ENCODE measurements at places on chromosomes 6 and 20. TPM values are rescaled to one million over a fixed set of nuclear protein-coding genes. Genes with fewer than 3 reads are reported as not detected.

- peaks cover 19% of the 10 kb centered on the region for H3K4me1 ChIP-seq
- H3K27me3 ChIP-seq: no peaks in the 10 kb centered on the region
- no peaks in the 10 kb centered on the region for H3K36me3 ChIP-seq
- no peak for DNase-seq
- H3K4me3 ChIP-seq: no peak overlapping the region
Measured at GRCh38 chr20:45974896-45975565, 3.0 kb upstream of the ZNF335 start.

GRCh38 chr6:117530467-117531242 lies 48.2 kb downstream of the DCBLD1 start:
- peaks cover 7% of the 10 kb centered on the region for H3K36me3 ChIP-seq
- no peak overlapping the region for H3K4me3 ChIP-seq
- H3K27ac ChIP-seq: peak overlapping the region; percentile 58
- DNase-seq: no peak

GRCh38 chr6:28105245-28105639 lies 19.2 kb upstream of the ZSCAN16 start:
- H3K36me3 ChIP-seq: no peaks in the 10 kb centered on the region
- peaks cover 11% of the 10 kb centered on the region for H3K4me1 ChIP-seq
- no peak for DNase-seq
- H3K27ac ChIP-seq: peak overlapping the region; percentile 79
- no peaks in the 10 kb centered on the region for H3K27me3 ChIP-seq
- peak overlapping the region; percentile 87 for H3K4me3 ChIP-seq

GRCh38 chr6:39080246-39080875 lies 31.8 kb downstream of the GLP1R start:
- H3K4me1 ChIP-seq: peaks cover 24% of the 10 kb centered on the region
- DNase-seq: no peak
- H3K36me3 ChIP-seq: no peaks in the 10 kb centered on the region
- no peak overlapping the region for H3K4me3 ChIP-seq
- H3K27me3 ChIP-seq: peaks cover 7% of the 10 kb centered on the region

- no peak overlapping the region for H3K27ac ChIP-seq
- H3K36me3 ChIP-seq: no peaks in the 10 kb centered on the region
- no peaks in the 10 kb centered on the region for H3K4me1 ChIP-seq
- no peak overlapping the region for H3K4me3 ChIP-seq
- no peaks in the 10 kb centered on the region for H3K27me3 ChIP-seq
Measured at GRCh38 chr6:103799971-103800670, 1059.6 kb downstream of the HACE1 start.

GRCh38 chr6:80488190-80488589 lies 381.7 kb downstream of the BCKDHB start:
- no peak for DNase-seq
- no peaks in the 10 kb centered on the region for H3K36me3 ChIP-seq
- H3K4me1 ChIP-seq: no peaks in the 10 kb centered on the region
- no peak overlapping the region for H3K4me3 ChIP-seq
- H3K27ac ChIP-seq: no peak overlapping the region

DNA sequence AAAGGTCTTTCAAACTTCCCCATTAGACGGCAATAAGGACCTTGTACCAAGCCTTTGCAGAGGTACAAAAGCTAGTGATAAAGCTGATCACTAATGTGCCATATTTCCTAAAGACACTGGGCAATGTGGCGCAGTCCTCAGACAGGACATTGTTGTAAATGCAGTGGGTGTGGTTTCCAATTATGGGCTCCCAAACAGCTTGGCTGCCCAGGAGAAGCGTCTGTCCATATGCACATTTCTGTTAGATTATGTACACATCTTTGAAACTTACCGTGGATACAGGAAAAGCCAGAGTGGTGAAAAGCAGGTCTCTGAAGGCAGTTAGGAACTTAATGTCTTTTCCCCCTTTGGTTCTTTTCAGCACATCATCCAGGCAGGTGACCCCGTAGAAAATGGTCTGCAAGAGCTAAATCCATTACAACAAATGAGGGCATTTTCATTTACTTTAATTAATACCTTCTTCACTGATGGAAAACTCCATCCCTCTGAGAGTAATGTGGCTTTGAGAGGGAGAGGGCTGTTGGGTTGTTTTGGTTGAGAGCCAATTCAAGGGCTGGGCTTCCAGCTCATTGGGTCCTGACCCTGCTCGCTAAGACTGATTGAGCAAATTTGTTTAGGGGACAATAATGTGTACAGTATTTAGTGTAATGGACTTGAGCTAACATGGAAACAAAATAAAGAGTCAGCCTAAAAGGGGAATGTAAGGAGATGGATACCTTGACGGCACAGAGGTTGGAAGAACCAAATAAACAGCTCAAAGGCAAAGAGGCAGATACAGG lies 10.4 kb downstream of the ADTRP start:
- peaks cover 25% of the 10 kb centered on the region for H3K4me1 ChIP-seq
- no peak overlapping the region for H3K27ac ChIP-seq
- no peaks in the 10 kb centered on the region for H3K36me3 ChIP-seq
- DNase-seq: no peak
- no peaks in the 10 kb centered on the region for H3K27me3 ChIP-seq
- no peak overlapping the region for H3K4me3 ChIP-seq

- H3K36me3 ChIP-seq: no peaks in the 10 kb centered on the region
- DNase-seq: no peak
- H3K27me3 ChIP-seq: peaks cover 11% of the 10 kb centered on the region
- no peak overlapping the region for H3K27ac ChIP-seq
- H3K4me3 ChIP-seq: no peak overlapping the region
Measured at GRCh38 chr20:48384147-48384818, 443.5 kb downstream of the PREX1 start.

DNA sequence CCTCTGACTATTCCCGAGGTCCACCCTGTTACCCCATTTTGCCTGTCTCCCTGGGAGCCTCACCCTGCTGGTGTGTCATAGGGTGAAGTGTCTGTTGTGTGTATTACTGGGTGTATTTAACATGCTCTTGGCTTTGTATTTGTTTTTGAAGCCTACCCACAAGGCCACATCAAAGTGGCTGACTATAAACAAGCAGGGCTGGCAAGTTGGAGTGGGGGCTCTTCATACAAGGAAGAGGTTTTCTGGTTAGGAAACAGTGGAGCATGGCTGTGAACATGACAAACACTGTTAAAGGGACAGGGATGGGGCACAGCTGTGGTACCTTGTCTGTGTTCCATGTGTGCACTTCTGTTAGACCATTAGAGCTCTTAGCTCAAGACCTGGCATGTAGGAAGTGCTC lies 26.3 kb downstream of the HECA start:
- H3K27me3 ChIP-seq: no peaks in the 10 kb centered on the region
- H3K4me3 ChIP-seq: no peak overlapping the region
- peaks cover 2% of the 10 kb centered on the region for H3K36me3 ChIP-seq

DNA sequence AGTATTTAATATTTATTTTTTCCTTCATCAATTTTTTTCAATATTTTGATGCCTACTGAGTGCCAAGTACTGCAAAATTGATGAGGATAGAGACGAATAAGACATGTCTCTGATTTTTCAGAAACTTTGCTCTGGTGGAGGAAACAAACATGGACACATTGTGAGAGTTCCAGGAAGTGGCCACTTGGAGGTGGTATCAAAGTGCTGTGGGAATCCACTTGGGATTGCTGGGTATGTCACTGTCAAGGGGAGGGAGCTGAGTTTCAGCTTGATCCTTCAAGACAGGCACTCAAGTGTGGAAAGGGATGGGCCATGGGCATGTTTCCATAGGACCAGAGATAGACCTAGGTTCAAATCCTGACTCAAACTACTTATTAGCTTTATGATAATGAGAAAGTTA lies 24.5 kb upstream of the ABCC10 start:
- DNase-seq: no peak
- H3K27ac ChIP-seq: no peak overlapping the region
- H3K4me1 ChIP-seq: peaks cover 9% of the 10 kb centered on the region
- H3K27me3 ChIP-seq: peaks cover under 1% of the 10 kb centered on the region
- no peaks in the 10 kb centered on the region for H3K36me3 ChIP-seq
- no peak overlapping the region for H3K4me3 ChIP-seq

GRCh38 chr6:64243618-64244017 lies 608.0 kb downstream of the PHF3 start:
- H3K27ac ChIP-seq: no peak overlapping the region
- DNase-seq: no peak
- no peaks in the 10 kb centered on the region for H3K27me3 ChIP-seq
- no peak overlapping the region for H3K4me3 ChIP-seq

GRCh38 chr6:33693186-33694105 lies 18.1 kb downstream of the UQCC2 start:
- peaks cover 84% of the 10 kb centered on the region for H3K4me1 ChIP-seq
- H3K27me3 ChIP-seq: no peaks in the 10 kb centered on the region
- H3K27ac ChIP-seq: peak overlapping the region; percentile 90
- H3K4me3 ChIP-seq: peak overlapping the region; percentile 38
- DNase-seq: peak; percentile 41
- H3K36me3 ChIP-seq: peaks cover 26% of the 10 kb centered on the region

- peaks cover 67% of the 10 kb centered on the region for H3K27me3 ChIP-seq
- no peak overlapping the region for H3K4me3 ChIP-seq
- no peak overlapping the region for H3K27ac ChIP-seq
- peaks cover 32% of the 10 kb centered on the region for H3K4me1 ChIP-seq
Measured at GRCh38 chr20:57256205-57256604, 10.2 kb downstream of the BMP7 start.

GRCh38 chr20:38870733-38871559 lies 55.3 kb upstream of the FAM83D start:
- H3K4me1 ChIP-seq: peaks cover 52% of the 10 kb centered on the region
- no peak overlapping the region for H3K4me3 ChIP-seq
- peaks cover 56% of the 10 kb centered on the region for H3K27me3 ChIP-seq
- H3K27ac ChIP-seq: peak overlapping the region; percentile 42
- H3K36me3 ChIP-seq: no peaks in the 10 kb centered on the region

GRCh38 chr20:32870985-32871384 lies 12.3 kb downstream of the EFCAB8 start:
- DNase-seq: no peak
- no peaks in the 10 kb centered on the region for H3K36me3 ChIP-seq
- no peak overlapping the region for H3K27ac ChIP-seq
- H3K4me3 ChIP-seq: no peak overlapping the region
- H3K4me1 ChIP-seq: no peaks in the 10 kb centered on the region
- no peaks in the 10 kb centered on the region for H3K27me3 ChIP-seq

- no peak for DNase-seq
- no peaks in the 10 kb centered on the region for H3K36me3 ChIP-seq
- H3K27ac ChIP-seq: no peak overlapping the region
Measured at GRCh38 chr6:151339369-151339768, 52.0 kb downstream of the ZBTB2 start.

DNA sequence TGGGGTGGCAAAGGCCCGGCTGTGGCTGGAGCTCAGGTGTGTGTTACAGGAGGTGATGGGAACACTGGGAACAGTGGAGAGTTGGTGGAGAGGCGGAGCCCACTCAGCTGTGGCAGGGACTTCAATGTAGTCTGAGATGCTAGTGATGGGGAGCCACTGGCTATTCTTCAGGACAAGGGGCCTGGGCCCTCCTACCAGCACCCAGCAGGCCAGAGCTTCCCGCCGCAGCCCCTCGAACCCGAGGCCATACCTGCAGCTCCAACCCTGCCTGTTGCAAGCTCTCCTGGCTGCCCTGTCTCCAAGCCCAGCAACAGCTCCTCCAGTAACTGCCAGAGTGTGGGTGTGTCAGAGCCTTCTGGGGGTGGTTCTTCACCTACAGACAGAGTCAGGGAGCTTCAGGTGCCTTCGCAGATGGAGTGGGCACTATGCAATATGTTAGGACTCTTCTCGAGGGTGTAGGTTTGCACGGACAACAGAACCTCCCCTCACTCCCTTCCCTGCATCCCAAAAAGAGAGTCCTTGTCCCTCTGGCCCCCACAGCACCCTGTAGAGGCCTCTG lies 146.2 kb upstream of the MLN start:
- H3K4me1 ChIP-seq: no peaks in the 10 kb centered on the region
- no peaks in the 10 kb centered on the region for H3K36me3 ChIP-seq
- H3K4me3 ChIP-seq: no peak overlapping the region
- DNase-seq: no peak

DNA sequence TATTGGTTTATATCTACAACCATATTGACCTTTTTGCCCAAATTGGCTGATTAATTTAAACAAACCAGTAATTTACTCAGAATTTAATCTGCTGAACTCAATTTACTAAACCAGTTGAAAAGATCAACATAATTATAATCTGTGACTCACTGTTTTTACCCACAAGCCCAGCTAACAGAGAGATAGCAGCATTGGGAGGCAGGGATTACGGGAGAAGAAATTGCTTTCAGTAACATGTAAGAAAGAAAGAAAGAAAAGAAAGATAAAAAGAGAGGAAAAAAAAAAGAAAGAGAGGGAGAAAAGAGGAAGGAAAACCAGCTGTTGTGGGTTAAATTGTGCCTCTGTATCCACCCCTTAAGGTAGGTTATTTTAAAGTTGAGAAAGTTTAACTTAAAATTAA lies 13.3 kb upstream of the RHAG start:
- H3K27me3 ChIP-seq: no peaks in the 10 kb centered on the region
- H3K4me3 ChIP-seq: no peak overlapping the region
- no peak for DNase-seq
- H3K27ac ChIP-seq: no peak overlapping the region
- H3K36me3 ChIP-seq: no peaks in the 10 kb centered on the region

DNA sequence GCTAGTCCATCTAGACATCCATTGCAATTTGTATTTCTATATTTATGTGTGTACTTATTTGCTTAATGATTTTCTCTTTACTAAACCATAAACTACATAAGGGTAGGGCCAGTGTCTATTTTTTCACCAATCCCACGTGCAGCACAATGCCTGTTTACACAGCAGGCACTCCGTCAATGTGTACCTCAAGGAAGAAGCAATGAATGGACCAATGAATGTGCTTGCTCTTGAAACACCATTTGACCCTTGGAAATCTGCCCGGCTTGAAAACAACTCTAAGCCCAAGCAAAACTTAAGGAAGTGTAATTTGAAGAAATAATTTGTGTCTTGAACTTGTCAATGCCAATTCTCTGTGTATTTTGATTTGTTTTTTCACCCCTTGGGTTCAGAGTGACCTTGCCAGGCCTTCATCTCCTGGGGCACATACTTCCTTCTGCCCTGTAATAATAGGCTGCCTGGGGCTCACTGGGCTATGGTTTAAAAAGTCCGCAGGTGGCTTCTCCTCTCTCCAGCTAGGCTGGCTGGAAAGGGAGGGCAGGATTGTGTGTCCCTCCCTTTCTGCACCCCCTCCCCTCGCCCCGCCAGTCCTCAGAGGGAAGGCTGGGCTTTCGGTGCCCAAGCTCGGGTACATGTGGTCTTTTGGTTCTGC lies 140.8 kb upstream of the ARMC2 start:
- H3K27me3 ChIP-seq: no peaks in the 10 kb centered on the region
- H3K36me3 ChIP-seq: no peaks in the 10 kb centered on the region
- no peak overlapping the region for H3K4me3 ChIP-seq
- peaks cover 29% of the 10 kb centered on the region for H3K4me1 ChIP-seq
- no peak for DNase-seq
- no peak overlapping the region for H3K27ac ChIP-seq

The HCK gene
- total RNA-seq: 4.3 TPM

The ELOVL2 gene
- total RNA-seq: 1.4 TPM

The PLEKHG1 gene
- total RNA-seq: 7.4 TPM

The IL20RA gene
- total RNA-seq: 10.1 TPM

The THBD gene
- total RNA-seq: 13.8 TPM

The ZKSCAN3 gene
- 4.1 TPM for total RNA-seq

The OR2B2 gene
- total RNA-seq: not detected

The CTAGE9 gene
- not detected for total RNA-seq

The APCDD1L gene
- 0.91 TPM for total RNA-seq

The FAXC gene
- 0.49 TPM for total RNA-seq

The SLC4A11 gene
- 0.11 TPM for total RNA-seq

The HTR1B gene
- not detected for total RNA-seq

The OPN5 gene
- not detected for total RNA-seq

The TEAD3 gene
- 28.0 TPM for total RNA-seq

The ANKRD66 gene
- total RNA-seq: not detected

The GRM1 gene
- 6.7 TPM for total RNA-seq

Data from left ventricle myocardium inferior (tissue), 1 donor.